ENCODE measurements at places on chromosomes 4 and X.

DNA sequence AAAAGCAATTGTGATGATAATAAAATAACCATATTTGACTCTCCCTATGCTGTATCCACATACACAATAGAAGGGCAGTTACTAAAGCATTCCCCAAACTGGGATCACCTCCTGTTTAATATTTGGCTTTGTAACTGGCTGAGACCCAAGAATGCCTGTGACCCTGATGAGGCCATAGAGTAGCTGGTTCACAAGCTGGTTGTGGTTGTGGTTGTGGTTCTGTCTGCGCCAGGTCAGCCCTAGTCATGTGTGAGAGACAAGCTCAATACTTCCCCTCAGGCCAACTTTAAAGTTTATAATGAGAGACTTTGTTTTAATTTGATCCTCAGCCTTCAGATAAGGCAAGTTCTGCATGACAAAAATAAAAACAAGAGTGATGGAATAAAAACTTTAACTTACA is 209.9 kb downstream of the PARM1 start:
- DNase-seq = no peak

- DNase-seq = no peak
Observed at GRCh38 chr4:123575291-123575690, 178.7 kb downstream of the SPRY1 start.

DNA sequence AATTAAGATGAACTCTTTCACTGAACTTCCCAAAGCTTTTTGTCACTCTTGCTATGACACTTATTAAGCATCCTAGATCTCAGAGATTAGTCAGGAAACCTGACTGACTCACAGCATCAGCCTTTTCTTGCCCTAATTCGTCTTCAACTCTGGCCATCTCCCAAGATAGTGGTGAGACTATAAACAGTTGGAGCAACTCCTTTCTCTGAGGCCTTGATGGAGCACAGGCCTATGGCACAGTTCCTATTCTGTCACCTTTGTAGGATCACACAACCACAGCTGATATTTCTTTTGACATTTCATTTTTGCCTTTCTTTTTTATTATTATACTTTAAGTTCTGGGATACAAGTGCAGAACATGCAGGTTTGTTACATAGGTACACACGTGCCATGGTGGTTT is 217.6 kb downstream of the PRR32 start:
- DNase-seq = no peak

- no peak for DNase-seq
Observed at GRCh38 chrX:21738210-21738949, 19.5 kb downstream of the SMPX start.

DNA sequence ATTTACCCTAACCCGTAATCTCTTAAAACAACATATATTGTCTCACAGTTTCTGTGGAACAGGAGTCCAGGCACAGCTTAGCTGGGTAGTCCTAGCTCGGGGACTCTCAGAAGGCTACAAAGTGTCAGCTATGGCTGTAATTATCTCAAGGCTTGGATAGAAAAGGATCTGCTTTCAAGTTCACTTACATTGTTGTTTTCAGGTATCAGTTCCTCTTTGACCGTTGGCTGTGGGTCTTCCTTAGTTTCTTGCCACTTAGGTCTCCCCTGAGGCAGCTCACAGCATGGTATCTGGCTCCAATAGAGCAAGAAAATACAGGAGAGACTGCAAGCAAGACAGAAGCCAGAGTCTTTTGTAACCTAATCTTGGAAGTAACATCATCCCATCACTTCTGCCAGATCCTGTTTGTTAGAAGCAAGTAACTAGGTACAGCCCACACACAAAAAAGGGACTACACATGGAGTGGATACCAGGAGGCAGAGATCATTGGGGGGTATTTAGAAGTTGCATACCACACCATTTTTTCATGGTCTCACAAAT is 137.0 kb downstream of the MAGEB5 start:
- DNase-seq = no peak

GRCh38 chrX:37781814-37782213 is 2.0 kb downstream of the CYBB start:
- DNase-seq = no peak

GRCh38 chr4:118849867-118850487 is 14.1 kb upstream of the SEC24D start:
- no peak for DNase-seq

DNA sequence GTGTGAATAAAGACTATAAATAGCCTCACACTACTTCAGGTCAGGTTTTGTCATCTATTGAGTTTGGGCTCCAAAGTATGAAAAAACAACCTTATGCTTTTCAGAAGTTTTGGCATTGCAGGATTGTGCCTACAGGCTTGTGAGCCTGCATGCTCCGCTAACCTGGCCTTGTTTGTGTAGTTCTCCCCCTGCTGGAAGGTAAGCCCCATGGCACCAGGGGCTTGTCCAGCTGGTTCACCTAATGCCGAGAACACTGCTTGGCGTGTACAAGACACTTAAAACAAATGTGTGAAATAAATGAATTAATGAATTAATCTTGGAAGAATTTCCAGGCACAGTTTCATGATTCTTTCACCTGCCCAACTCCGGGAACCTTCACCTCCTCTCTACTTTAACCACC is 1.8 kb upstream of the HSD17B10 start:
- peak; percentile 30 for DNase-seq

- DNase-seq = peak; percentile 61
Observed at GRCh38 chr4:83334425-83335241, at the start of gene HPSE. Gene HPSE, minus strand, starts transcription at chr4:83334848. Its CDS starts 66 bp downstream, at chr4:83334782.

- no peak for DNase-seq
Observed at GRCh38 chr4:16869594-16870245, 28.7 kb downstream of the LDB2 start.

DNA sequence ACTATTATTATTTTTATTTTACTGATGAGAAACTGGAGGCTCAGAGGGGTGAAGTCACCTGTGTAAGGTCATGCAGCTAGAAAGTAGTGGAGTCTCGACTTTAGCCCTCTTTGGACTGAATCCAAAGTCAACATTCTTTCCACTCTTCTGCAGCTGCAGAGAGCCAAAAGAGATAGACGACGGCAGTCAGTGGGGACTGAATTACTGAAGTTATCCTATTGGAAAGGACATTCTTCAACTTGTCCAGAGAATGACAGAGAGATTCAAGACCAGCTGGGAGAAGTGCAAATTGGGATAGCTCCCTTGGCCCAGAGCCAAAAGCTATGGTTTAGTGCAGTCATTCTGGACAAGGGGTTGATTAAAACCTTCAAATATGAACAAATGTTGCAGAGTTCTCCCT is 42.5 kb downstream of the VGLL1 start:
- DNase-seq = no peak

DNA sequence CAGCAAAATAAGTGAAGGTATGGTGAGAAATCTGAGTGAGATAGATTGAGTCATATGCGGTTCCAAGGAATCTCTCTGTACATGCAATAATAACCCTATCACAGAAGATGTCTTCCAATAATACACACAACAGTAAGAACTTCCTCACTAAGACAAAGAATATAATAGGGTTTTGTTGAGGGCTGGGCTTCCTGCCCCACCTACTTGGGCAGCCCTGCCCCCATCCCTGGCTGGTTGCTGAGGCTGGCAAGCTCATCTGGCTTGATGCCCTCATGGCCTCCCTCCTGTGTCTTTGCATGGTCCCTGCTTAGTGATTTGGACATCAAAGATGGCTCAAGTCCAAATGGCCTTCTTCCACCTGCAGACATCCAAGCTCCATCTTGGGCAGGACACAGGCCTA is 2.7 kb downstream of the GEMIN8 start:
- no peak for DNase-seq

DNA sequence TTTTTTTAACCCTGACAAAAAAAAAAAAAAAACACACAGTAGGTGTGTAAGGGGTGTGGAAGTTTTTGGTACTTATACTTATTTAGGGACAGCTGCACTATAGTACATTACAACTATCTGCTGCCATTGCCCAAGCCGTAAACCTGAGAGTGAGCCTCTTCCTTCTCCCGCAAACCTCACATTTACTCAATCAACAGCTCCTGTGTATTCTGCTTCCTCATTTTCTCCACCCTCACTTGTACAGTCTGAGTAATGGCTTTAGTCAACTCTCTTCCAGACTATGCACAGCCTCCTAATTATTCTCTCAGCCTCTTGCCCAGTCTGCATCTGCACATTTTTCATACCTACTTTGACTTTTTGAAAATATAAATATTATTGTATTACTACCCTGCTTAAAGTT is 362.0 kb downstream of the ADAM29 start:
- DNase-seq = no peak

- no peak for DNase-seq
Observed at GRCh38 chrX:84956304-84956703, 47.4 kb upstream of the APOOL start.

- no peak for DNase-seq
Observed at GRCh38 chrX:18619288-18619687, 52.6 kb downstream of the RS1 start.

GRCh38 chrX:45740291-45740690 is 539.6 kb upstream of the DIPK2B start:
- DNase-seq = no peak

- DNase-seq = no peak
Observed at GRCh38 chr4:60884587-60884986, 315.5 kb upstream of the ADGRL3 start.

GRCh38 chr4:105797225-105797624 is 88.6 kb downstream of the GSTCD start:
- no peak for DNase-seq

DNA sequence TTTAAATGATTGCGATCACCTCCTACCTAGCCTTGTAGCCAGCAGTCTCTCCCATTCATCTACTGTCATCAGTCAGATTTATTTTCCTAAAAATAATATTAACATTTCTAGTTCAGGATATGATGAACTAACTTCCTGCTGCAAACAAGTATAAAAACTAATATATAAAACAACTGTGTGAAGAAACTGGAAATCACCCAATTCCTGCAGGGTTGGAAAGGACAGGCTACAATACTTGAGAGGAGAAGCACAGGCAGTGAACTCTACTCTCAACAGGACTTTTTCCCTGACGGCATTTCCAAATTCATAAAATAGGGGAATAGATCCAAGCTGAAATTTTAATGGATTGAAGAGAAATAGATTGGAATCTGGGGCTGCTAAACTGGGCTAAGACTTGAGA is 14.2 kb upstream of the BBS12 start:
- DNase-seq = no peak

DNA sequence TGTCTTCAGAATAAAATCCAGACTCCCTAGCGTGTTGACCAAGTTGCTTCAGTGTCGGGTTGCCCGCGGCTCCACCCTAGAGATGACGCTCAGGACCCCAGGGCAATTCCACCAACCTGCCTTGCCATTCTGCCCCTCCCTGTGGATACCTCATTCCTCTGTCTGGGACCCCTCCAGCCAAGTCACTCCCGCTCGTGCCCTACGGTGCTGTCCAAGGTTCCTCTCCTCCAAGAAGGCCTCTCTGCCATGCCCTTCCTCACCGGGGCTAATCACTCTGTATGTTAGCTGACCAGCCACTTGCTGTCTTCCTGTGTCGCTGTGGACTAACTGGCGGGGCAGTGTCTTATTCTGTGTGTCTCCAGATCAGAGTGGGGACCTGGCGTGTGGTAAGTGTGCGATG is 46.6 kb downstream of the TENM3 start:
- DNase-seq = no peak

- DNase-seq = no peak
Observed at GRCh38 chrX:27565992-27566391, 24.2 kb upstream of the DCAF8L2 start.

- DNase-seq = no peak
Observed at GRCh38 chrX:68133181-68133580, 300.1 kb downstream of the OPHN1 start.

DNA sequence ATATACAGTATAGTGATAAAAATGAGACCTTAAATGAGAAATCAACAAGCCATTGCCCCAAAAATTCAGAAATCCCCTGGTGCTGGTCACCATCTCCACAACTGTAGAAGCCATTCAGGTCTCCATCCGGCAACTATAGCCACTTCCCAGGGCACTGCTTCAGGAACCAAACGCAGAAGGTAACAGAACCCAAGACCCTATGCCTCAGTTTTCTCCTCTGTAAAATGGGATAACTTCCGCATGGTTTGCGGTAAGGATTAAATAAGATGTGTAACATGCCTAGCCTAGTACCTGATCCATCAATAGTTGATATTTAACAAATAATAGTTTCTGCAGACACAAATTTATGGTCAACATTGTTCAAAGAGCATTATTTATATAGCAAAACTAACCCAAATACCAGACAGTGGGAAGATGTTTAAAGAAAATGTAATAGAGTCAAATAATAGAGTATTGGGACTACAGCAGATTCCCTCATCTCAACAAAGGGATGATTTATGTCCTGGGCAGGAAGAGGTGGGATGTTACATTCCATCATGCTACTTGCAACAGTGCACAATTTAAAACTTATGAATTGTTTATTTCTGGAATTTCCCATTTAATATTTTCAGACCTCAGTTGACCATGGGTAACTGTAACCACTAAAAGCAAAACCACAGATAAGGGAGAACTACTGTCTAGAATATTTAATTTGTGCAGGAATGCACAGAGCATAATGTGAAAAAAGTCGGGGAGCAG is 30.0 kb downstream of the IRF2 start:
- no peak for DNase-seq

GRCh38 chr4:125387770-125388169 is 73.0 kb downstream of the FAT4 start:
- DNase-seq = no peak

- no peak for DNase-seq
Observed at GRCh38 chr4:184459413-184459812, 14.9 kb downstream of the IRF2 start.

GRCh38 chrX:38890963-38891362 is 89.7 kb downstream of the MID1IP1 start:
- DNase-seq = no peak

DNA sequence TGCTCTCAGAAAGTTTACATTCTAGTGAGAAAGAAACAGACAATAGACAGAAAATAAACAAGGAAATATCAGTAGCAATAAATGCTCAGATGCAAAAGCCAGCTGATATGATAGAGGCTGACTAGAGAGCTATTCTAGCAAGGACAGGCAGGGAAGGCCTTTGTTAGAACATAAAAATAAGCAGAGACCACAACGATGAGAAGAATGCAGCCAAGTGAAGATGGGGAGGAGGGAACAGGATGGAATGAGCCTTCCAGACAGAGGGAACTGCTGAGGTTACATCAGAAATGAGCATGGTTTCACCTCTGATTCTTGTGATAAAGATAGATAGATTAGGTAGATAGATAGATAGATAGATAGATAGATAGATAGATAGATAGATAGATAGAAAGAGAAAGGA is 7.6 kb upstream of the SOWAHB start:
- no peak for DNase-seq

GRCh38 chr4:175447016-175447415 is 365.0 kb downstream of the GPM6A start:
- DNase-seq = no peak

GRCh38 chrX:121479406-121479805 is 432.0 kb downstream of the GLUD2 start:
- no peak for DNase-seq

DNA sequence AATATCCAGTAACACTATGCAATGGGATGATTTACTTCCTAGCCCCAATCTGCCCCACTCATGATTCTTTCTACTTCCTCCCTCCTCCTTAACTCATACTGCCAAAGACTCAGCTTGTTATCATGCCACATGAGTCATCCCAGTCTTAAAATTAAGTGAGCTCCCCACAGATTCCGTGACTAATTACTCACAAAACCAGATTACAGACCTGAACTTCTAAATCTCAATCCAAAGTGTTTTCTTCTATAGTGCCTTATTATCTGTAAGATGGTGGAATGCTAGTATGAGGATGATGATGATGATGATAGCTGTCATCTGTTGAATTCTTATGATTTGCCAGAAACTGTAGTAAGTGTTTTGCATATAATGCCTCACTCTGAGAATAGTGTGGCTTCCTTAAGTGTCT is 27.7 kb upstream of the GPC3 start:
- no peak for DNase-seq

- DNase-seq = no peak
Observed at GRCh38 chr4:90946945-90947344, 819.8 kb downstream of the CCSER1 start.
